ENCODE measurements at places on chromosomes 1 and 21. TPM values are rescaled to one million over a fixed set of nuclear protein-coding genes. Genes with fewer than 3 reads are reported as not detected.

CD5L gene
- total RNA-seq = not detected

OR2L8 gene
- not detected for total RNA-seq

KRTAP7-1 gene
- not detected for total RNA-seq

NEK2 gene
- total RNA-seq = 32.3 TPM

RRP1 gene
- 51.7 TPM for total RNA-seq

PRSS38 gene
- not detected for total RNA-seq

TSACC gene
- 0.83 TPM for total RNA-seq

VHLL gene
- 0.28 TPM for total RNA-seq

IGFN1 gene
- total RNA-seq = not detected

RNF186 gene
- not detected for total RNA-seq

PDPN gene
- not detected for total RNA-seq

DNA sequence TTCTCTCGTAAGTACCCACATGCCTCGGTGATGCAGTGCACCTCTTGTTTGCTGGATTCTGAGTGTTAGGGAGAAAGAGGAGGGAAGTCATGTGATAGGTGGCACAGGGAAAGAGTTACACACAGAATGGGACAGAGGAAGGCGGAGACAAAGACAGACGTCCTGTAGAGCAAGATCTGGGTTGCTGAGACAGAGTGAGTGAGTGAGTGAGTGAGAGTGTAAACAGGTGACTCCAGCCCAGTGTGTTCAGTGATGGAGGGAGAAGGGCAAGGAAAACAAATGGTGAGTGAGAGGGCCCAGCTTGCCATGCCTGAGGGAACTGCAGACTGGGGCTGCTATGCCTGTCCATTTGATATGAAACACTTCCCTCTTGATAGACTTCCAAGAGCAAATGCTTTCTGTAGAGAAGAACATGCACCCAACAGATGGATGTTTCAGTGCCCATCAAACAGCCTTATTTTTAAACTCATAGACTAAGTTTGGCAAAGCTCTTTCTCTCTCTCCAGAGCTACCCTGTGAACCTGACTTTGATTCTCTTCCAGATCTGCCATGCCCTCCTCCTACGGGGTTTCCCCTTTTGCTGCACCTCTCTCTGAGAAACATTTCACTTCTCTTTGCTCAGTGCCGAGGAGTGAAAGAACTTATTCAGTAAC, 209.9 kb upstream of the COA6 start:
- DNase-seq = no peak

- DNase-seq = no peak
These were observed 705.4 kb upstream of the B3GALT2 start for GRCh38 chr1:193891788-193892187.

GRCh38 chr1:245984390-245985155, 522.5 kb downstream of the SMYD3 start:
- DNase-seq = no peak

GRCh38 chr1:203197625-203198024, 11.1 kb upstream of the CHI3L1 start:
- no peak for DNase-seq

- DNase-seq = peak; percentile 48
These were observed 142.2 kb upstream of the KRTAP19-8 start for GRCh38 chr21:31180256-31181081.

DNA sequence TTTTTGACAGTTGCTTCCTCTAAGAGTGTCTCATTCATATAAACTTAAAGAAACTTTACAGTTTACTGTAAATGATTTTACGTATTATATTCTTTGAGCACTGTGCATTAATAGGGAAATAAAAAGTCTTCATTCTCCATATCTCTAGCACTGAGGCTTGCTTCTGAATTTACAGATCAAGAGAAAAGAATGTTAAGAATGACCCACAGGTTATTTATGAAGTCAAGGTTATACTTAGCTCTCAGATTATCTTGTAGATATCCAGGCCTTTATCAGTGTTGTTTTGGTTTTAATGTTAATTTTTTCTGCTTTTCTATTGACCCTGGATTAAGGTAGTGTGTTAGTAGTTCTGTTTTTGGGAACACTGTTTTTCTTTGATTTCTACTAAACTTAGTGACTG, 91.4 kb downstream of the GPR161 start:
- DNase-seq = no peak

- DNase-seq = no peak
These were observed 28.6 kb downstream of the TMEM53 start for GRCh38 chr1:44645476-44646244.

DNA sequence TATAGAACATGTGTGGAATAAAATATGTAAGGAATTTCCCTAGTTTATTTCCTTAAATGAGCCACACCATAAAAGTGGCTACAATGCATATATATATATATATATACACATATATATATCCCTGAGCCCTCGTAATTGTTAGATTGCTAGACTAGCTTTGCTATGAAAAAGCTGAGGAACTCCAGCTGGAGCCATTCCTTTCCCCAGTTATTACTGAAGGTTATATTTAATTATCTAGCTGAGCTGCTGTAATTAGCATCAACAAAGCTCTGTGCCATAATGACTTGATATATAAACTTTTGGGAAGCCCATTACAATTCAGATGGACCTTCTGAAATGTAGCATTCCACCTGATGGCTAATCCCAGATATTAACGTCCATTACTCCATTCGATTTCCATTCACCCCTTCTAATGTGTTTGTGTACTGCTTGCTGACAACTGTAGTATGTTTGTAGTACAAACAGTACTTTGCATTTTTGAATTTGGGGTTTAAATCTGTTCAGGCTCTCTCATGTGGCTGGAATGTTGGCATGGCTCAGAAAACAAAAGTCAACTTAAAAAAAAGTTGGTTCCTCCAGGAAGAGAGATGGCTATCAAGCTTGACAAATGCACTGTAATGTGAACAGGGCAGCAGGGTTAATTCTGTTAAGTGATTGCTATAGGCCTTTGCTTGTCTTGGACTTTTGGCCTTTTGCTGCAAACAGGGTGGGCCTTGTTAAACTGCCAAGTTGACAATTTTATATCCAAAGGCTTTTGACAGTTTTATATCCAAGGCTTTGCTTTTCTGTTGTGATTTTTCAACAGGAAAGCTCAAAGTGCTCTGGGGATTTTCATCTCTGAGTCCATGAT, 170.0 kb downstream of the LTN1 start:
- DNase-seq = no peak

DNA sequence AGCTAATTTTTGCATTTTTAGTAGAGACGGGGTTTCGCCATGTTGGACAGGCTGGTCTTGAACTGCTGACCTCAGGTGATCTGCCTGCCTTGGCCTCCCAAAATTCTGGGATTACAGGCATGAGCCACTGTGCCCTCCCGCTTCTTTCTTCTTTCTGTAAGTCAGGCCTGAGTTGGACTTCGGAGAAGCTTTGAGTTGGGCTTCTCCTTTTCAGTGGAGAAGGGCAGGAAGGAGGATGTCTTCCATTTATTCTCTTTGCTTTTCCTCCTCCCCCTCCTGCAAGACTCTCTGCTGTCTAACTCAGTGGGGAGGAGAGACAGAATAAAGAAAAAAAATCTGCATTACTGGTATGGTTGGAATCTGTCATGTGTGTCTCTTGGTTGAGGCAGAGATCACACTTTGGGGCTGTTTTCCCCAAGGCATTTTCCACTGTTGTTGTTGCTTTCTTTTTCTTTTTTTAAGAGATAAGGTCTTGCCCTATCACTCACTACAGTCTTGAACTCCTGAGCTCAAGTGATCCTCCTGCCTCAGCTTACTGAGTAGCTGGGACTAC, 13.2 kb upstream of the DEGS1 start:
- no peak for DNase-seq

- no peak for DNase-seq
These were observed 133.2 kb downstream of the USH2A start for GRCh38 chr1:216290074-216290473.

DNA sequence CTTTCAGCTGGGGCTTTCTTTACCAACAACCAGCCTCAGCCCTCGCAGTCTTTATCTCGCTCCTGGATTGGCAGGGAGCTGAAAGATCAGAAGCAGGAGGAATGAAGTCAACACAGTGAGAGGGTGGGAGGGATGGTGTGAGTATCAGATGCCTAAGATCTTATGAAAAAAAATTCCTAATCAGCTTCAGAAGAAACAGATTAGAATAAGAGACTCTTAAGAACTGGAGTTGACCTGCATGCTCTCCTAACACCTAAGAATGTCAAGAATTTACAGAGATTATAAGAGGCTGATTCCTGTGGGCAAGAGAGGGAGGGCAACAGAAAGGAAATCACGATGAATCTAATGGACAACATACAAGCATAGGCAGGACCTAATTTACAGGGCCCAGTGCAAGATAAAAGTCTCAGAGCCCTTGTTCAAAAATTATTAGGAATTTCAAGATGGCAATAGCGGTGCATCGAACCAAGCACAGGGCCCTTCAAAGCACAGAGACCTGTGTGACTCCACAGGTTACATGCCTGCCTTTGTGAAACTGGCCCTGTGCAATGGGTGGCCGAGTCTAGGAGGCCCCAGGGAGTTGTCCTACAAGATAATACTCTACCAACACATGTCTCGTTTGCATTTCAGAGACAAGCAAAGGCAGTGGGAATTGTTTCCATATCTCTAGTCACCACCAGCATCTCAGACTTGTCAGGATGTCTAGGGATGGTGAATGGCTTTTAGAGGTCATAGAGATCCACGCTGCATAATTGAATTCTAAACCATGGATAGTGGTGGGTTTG, 65.3 kb upstream of the PPP2R5A start:
- DNase-seq = no peak

DNA sequence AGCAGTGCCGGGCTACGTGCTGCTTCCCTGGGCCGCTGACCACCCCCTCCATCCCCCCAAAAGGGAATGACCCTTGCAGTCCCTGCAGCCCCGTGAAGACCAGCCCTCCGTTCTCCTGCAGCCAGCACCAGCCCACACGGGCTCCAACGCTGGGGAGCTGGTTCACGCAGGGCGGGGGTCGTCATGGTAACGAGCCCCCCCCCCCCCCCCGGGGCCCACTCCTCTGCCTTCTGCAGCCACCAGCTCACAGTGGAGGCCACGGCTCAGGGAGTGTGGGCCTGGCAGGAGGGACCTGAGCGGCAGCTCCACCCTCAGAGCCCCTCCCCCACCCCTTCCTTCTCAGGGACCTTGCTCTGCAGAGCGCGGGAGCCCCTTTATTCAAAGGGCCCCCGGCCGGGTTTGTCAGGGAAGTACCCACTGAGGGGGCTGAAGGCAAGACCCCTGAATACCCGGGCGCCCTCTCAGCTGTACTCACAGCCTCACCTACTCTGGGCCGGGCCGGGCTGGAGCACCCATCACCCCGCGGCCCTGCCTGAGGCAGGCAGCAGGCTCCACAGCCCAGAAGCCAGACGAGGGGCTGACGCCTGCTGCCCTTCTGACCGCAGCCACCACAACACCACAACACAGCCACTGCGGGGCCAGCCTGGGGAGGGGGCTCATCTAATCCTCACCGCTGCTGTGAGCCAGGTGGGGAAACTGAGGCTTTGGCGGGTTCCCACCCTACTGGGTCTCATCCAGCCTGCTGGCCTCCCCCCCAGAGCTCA, 12.6 kb downstream of the MEGF6 start:
- no peak for DNase-seq

- DNase-seq = peak; percentile 54
These were observed 12.0 kb upstream of the KCNE2 start for GRCh38 chr21:34351786-34352241.

DNA sequence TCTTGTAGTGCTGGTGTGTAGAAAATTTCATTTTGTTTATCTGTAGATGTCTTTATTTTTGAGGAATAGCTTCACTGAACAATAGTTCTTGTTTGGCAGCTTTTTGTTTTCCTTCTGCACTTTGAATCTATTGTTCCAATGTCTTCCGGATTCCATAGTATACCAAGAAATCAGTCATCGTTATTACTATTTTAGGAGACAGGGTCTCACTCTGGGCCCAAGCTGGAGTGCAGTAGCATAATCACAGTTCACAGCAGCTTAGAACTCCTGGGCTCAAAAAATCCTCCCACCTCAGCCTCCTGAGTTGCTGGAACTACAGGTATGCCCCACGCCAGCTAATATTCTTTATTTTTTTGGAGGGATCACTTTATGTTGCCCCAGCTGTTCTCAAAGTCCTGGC, 67.7 kb upstream of the RGS2 start:
- DNase-seq = no peak

DNA sequence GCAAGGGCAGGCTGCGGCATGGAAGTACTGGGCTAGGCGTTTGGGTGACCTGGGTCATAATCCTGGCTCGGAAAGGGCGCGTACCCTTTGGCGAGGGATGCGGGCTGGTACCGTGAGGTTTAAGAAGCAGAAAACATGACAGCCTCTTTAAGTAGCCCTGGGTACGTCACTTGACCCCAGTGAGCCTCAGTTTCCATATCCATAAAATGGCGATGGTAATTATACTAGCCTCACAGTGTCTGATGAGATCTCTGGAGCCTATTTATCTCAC, 700 bp downstream of the PIGV start:
- peak; percentile 56 for DNase-seq

Data from activated CD4-positive, alpha-beta T cell treated with anti-CD3 and anti-CD28 coated beads for 36 hours (primary cell).